Naive thymus-derived CD4-positive, alpha-beta T cell (primary cell): ENCODE measurements at places on chromosomes 13 and 19.

- DNase-seq: no peak
Measured at GRCh38 chr19:41930322-41930722, 2.1 kb upstream of the ERFL start.

- no peak for DNase-seq
Measured at GRCh38 chr19:38057959-38058690, 151.1 kb downstream of the SIPA1L3 start.

- DNase-seq: no peak
Measured at GRCh38 chr13:106989876-106990275, 421.9 kb upstream of the ARGLU1 start.

DNA sequence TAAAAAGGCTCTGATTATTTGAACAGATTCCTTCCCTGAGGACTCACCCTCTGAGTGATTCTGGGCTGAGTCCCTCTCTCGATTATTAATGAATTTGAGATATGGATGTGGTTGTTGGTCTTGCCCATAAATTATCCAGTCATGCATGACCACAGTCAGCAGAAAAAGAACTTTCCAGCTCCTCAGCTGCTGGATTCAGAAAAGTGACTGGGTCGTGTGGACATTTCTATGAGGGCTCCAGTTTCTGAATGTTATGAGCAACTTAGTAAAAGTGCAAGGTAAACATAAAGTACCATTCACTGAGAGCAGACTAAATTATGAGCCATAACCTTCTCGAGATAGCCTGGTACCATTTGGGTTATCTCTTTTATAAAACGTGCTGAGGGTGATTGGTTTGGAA, 100.1 kb upstream of the CLDN10 start:
- DNase-seq: no peak

DNA sequence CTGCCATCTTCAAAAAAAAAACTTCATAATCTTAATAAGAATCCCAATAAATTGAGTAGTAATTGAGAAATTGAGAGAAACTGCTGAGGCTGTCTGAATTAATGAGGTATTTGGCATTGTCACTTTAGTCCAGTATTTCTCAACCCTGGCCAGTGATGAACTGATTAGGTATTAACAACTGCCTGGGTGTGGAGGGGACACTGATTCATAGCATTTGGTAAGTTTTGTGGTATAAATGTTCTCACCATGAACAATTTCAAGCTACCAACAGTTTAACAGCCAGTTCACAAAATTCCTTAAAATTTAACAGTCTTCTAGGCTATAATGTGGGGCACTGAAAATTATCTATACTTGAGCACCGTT, 18.3 kb downstream of the GPC6 start:
- no peak for DNase-seq

- no peak for DNase-seq
Measured at GRCh38 chr13:73664851-73665250, 469.4 kb downstream of the KLF12 start.

- DNase-seq: no peak
Measured at GRCh38 chr13:112833551-112834257, 135.3 kb upstream of the MCF2L start.

GRCh38 chr13:33797622-33798021, 20.3 kb upstream of the RFC3 start:
- DNase-seq: no peak

DNA sequence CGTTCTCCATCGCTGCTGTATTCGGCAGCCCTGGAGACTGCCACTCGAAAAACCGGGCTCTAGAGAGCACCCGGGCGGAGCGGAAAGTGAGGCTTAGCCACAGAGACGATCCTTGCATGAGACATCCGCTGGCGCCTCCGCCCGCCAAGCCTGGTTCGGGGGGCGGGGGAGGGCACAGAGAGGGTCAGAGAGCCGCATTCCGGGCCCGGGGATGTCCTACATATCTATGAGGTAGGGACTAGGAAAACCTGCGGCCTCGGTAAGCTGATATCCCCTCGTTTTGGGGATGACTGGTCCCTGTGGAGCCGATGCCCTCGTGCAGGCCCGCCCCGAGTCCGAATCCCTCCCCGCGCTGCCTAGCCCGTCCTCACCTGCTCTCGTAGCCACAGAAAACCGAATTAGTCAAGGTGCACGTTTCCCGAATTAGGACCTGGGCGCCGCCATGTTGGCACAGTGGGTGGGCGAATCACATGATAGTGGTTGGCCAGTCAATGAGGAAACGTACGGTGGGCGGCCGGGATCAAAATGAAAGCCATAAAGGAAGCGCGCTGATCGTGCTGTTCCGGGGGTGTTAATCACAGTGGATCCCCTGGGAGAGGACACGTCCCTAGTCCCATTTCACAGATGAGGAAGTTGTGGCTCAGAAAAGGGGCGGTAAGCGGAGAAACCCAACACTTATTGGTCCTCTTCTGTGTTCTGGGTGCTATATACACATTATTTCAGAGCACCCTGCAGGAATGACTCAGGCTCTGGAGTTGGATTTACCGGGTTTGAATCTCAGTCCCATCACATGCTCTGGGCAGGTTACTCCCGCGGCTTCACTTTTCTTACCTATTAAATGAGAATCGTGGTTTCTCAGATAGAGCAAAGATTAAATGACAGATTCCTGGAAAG, at the start of gene TRMT1:
Gene TRMT1 (minus strand): TSS at position 459 of the 894 bp plus-strand sequence. CDS start 341 bp downstream, at position 118.
- peak; percentile 85 for DNase-seq

- DNase-seq: no peak
Measured at GRCh38 chr19:51387924-51388389, at the start of gene LIM2. Gene LIM2 (minus strand): TSS chr19:51387974. CDS start chr19:51387443, 531 bp downstream.

GRCh38 chr13:103516015-103516795, 450.0 kb upstream of the SLC10A2 start:
- no peak for DNase-seq

DNA sequence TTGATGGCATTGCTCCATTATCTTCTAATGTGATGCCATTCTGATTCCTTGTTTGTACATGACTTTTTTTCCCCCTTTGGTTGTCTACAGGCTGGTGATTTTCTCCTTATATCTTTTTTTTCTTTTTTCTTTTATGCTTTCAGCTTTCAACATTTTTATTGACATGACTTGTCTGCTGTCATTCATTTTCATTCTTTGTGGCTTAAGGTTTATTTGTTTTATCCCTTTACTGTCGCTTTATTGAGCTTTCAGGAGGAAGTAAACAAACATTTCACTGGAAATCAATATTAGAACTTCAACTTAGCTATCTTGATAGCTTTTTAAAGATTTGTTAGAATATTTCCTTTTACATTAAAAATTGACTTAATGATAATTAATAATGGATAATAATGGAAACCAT, 9.7 kb downstream of the ITM2B start:
- DNase-seq: no peak

DNA sequence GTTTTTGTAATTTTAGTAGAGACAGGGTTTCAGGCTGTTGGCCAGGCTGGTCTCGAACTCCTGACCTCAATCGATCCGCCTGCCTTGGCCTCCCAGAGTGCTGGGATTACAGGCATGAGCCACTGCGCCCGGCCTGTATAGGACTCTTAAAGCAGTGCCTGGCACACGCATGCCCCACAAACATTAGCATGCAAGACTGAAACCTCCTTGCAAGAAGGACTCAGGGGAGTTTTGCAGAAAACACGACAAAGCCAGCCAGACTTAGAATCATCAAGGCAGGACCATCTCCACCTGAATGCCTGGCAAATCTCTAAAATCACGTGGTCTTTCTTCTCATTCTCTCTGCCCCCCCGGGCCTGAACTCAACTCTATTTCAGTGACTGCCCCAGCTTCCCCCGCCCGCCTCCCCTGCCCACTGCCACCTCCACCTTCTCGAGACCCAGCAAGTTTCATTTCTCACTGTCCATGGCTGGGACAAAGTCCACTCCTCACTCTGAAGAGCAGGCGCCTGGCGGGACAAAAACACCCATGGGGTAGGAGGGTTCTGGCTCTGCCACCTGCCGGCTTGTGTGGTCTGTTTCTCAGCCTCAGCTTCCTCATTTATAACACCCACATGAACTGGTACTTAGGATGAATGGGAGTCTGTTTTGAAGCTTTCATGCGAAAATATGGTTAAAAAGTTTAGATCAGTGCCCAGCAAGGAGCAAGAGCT, 2.4 kb downstream of the TICAM1 start:
- no peak for DNase-seq

- peak; percentile 20 for DNase-seq
Measured at GRCh38 chr19:47107202-47107952, 6.2 kb downstream of the ZC3H4 start.

DNA sequence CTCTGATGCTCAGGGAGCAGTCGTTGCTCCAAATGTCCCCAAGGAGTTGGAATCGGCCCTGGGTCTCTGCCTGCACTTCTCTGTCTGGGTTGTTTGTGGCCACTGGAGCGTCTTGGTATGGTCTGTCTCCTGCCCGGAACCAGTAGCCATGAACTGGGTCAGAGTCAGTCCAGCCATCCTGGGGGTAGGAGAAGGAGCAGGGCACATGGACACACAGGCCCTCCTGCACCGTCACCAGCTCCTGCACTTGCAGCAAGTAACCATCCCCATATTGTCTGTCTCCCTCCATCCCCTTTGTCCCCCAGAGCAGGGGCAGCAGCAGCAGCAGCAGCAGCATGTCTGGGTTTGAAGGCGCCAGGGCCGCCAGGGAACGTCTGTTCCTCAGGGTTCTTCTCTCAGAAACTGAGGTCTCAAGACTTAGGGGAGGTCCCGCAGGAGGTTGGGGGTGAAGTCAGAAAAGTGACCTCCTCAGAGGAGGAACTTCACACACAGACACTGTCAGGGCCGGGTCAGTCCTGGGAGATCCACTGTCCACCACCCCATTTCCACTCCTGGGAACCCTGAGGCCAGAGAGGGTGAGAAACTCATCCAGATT, at the start of gene SIGLEC8:
Gene SIGLEC8 (minus strand): TSS at position 404 of the 595 bp plus-strand sequence. CDS start 67 bp downstream, at position 337.
- DNase-seq: no peak

DNA sequence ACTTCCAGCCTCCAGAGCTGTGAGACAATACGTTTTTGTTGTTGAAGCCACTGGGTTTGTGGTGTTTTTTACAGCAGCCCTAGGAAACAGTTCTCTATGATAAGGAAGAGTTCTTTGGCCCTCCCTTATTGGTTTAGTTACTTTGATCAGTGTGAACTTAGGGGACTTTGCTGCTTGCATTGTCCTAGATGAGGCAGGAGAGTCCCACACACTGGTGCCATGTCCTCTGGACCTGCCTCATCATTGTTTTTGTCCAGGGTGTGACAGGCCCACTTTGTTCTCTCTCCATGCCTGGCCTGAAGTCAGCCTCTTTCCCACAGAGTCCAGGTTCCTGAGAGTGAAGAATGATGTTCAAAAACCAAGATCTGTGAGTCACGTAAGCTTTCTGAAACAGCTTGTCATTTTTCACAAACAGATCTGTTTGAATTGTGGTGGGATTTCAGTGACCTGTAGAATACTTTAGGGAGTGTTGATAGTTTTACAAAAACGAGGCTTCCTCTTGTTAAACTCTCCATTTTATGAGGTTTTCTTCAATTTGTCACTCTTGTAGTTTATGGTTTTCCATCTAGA, 63.8 kb downstream of the ING1 start:
- no peak for DNase-seq

DNA sequence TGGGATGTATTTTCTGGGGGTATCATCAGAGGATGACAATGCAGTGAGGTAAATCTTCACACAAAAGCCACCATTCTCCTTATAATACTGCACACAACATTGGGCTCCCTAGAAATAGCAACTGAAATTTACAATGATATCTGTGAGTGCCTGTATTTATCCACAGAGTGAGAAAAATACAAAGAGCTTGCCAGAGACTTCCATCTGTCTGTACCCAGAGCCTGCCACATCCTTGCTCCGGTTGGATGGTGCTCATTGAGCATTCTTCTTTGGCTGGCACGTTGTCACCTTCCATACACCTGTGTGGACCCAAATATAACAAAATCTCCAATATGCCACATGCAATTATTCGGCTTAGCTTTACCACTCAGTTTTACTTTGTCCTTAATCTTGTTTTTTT, 189.5 kb upstream of the UFM1 start:
- DNase-seq: no peak

- DNase-seq: no peak
Measured at GRCh38 chr19:389935-390289, 19.0 kb downstream of the C2CD4C start.

DNA sequence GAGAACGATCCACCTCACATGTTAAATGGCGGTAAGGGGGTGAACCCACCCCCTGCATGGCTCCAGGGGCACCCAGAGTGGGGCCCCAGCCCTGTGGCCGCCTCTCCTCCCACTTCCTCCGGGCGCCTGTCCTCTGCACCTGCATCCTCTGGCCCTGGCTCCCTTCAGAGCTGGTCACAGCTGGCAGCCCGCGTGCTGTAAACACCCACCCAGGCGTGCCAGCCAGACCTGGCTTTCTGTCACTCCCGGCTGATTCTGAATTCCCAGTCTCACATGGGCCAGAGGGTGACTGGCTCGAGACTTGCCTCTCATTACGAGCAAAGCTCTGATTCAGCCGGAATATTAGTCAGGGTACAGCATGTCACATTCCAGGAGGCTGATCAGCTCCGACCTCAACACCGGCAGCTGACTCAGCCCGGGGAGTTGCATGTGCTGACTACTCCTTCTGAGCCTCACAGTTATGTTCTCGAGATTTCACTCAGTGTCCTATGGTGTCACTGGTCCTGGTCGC, 75.1 kb downstream of the GNG7 start:
- DNase-seq: no peak

DNA sequence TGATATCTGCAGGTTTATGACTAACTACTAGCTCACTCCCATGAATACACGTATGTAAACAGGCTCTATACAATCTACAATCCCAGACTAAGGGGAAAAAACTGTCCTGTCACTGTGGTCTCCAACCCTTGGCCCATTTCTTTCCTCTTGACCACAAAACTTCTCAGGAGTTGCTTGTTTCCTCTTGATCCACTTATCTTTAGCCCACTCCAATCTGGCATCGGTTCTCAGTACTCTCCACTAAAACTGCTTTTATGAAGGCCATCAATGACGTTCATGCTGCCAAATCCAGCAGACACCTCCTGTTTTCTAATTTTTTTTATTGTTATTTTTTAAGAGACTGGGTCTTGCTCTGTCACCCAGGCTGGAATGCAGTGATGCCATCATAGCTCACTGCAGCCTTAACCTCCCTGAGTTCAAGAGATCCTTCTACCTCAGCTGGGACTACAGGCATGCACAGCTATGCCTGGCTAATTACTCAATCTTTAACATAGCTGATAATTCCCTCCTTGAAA, 31.9 kb upstream of the USPL1 start:
- no peak for DNase-seq

DNA sequence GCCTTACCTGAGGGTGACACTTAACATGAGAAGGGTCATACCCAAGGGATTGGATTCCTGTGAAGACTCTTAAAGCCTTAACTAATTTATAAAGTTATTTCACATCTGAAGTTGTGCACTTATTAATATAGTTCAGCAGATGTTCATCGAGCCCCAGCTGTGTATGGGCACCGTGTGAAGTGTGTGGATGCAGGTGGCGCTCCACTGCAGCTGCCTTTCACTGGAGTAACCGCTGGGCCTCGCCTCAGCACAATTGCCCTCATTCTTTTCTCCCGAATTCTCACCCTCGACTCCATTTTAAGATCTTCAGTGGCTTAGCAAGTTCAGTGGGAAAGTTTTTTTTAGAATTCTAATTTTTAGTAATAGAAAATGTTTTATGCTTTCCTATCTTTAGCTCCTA, 66.2 kb downstream of the DPY19L3 start:
- DNase-seq: no peak

GRCh38 chr13:113876346-113877148, 12.7 kb upstream of the GAS6 start:
- no peak for DNase-seq

- DNase-seq: no peak
Measured at GRCh38 chr19:38817081-38817480, 4.3 kb upstream of the LGALS4 start.

GRCh38 chr19:53537521-53538377, at the start of gene ZNF331:
Gene ZNF331 (plus strand): TSS chr19:53538145. CDS start chr19:53569377, 31,232 bp downstream.
- peak; percentile 96 for DNase-seq

GRCh38 chr19:55141696-55142095, 7.3 kb downstream of the TNNT1 start:
- no peak for DNase-seq

GRCh38 chr13:20461481-20461859, 64.2 kb downstream of the CRYL1 start:
- no peak for DNase-seq
